ENCODE measurements at places on chromosomes 6 and 20. TPM values are rescaled to one million over a fixed set of nuclear protein-coding genes. Genes with fewer than 3 reads are reported as not detected.

EHMT2 gene
- 53.7 TPM for total RNA-seq

SEL1L2 gene
- not detected for total RNA-seq

EYS gene
- 0.27 TPM for total RNA-seq

PDE10A gene
- total RNA-seq: 2.9 TPM

COX4I2 gene
- total RNA-seq: not detected

RREB1 gene
- total RNA-seq: 30.8 TPM

TCF15 gene
- total RNA-seq: 1.3 TPM

RBPJL gene
- total RNA-seq: not detected

EEF1A2 gene
- 3.4 TPM for total RNA-seq

DZANK1 gene
- total RNA-seq: 3.0 TPM

SOBP gene
- 6.1 TPM for total RNA-seq

TLDC2 gene
- total RNA-seq: not detected

NKAIN2 gene
- not detected for total RNA-seq

ZBTB12 gene
- 3.5 TPM for total RNA-seq

GMPR gene
- 36.3 TPM for total RNA-seq

IP6K3 gene
- not detected for total RNA-seq

PCK1 gene
- total RNA-seq: not detected

RIMS1 gene
- total RNA-seq: 0.44 TPM

FAM83C gene
- not detected for total RNA-seq

CALHM5 gene
- total RNA-seq: 6.6 TPM

HLA-DPA1 gene
- not detected for total RNA-seq

LY6G6C gene
- 0.35 TPM for total RNA-seq

ROS1 gene
- total RNA-seq: not detected

ALDH8A1 gene
- total RNA-seq: 0.95 TPM

FGD2 gene
- total RNA-seq: not detected
